NCI-H1694 (cell line): ENCODE measurements at places on chromosomes 4 and X.

DNA sequence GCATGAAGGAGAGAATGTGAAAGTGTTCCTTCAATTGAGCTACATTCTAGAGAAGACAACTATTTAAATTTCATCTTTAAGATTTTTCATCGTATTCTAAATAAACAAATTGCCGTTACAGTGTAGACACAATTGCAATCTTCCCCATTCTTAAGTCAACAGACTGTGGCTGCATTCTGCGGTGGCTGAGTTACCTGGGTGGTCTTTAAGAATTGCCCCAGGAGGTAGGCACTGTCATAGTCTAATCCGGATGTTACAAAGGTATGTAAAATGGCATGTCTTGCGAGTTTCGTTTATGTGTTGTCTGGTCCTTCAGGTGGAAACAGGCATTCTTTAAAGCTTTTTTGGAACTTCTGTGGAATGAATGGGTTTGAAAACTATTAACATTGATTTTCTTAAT lies 586.1 kb upstream of the PITX2 start:
- no peak for DNase-seq

GRCh38 chr4:95091272-95091671 lies 333.5 kb downstream of the BMPR1B start:
- no peak for DNase-seq

- DNase-seq, result peak; percentile 37
Observed at GRCh38 chr4:112099701-112100297, 45.5 kb upstream of the FAM241A start.

DNA sequence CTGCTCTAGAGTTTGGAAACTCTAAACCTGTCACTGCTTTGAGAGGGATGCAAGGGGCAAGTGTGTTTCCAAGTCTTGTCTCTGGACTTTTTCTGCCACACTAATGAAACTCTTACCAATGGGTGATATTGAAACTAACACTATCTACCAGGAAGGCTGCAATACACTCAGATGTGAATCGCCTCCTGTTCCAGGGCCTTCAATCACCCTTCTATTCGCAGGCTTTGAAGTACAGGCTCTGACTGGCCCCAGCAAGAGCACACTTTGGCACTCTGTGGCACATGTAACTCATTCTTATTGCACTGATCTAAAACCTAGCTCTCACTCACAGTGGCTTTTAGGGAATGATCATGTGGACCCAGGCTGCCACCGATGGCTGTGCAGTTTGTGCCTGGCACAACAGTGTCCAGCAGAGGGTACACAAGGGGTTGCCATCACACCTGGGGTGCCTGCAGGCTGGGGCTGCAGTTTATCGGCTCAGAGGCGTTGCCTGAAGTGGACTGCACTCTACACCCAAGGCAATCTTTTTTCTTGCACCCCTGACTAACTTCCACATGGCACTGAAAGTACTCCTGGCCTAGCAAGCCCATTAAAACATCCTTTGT lies 210.8 kb downstream of the MGST2 start:
- no peak for DNase-seq

GRCh38 chrX:113759422-113759821 lies 824.5 kb upstream of the HTR2C start:
- no peak for DNase-seq

GRCh38 chr4:77110730-77111129 lies 34.9 kb upstream of the CCNI start:
- DNase-seq, result no peak

- DNase-seq, result no peak
Observed at GRCh38 chr4:158793021-158793420, 24.2 kb downstream of the FNIP2 start.

DNA sequence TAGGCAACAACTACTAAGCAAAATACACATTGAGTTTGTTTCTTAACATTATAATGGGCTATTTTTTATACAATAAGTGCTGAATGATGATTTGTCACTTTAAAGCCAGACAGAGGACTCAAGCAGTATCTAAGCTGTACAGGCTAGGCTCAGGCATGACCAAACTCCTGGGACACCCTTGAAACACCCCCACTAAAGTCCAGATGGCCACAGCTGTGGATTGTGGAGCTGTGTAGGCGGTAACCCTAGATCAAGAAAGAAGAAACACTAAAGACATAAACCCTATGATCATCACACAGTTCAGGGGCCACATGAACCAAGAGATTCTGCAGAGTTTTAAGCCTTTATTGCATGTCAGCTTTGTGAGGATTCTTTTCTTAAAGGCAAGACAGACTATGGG lies 25.1 kb downstream of the TAB3 start:
- DNase-seq, result no peak

DNA sequence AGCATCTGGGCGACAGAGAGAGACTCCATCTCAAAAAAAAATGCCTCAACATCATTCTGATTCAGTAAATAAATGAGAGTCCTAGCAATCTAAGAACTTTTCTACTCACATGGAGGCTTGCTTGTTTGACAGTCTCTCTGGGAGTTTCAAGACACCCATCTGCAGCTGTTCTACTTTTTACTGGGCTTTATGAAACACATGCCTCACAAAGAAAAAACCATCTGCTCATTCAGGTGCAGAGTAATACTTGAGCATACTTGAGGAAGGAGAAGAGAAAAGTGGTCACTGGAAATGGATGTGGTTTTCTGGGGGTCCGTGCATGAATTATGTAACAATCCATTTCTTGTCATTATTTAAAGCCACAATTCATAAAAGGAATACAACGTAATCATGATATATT lies 87.1 kb upstream of the DDX53 start:
- no peak for DNase-seq

DNA sequence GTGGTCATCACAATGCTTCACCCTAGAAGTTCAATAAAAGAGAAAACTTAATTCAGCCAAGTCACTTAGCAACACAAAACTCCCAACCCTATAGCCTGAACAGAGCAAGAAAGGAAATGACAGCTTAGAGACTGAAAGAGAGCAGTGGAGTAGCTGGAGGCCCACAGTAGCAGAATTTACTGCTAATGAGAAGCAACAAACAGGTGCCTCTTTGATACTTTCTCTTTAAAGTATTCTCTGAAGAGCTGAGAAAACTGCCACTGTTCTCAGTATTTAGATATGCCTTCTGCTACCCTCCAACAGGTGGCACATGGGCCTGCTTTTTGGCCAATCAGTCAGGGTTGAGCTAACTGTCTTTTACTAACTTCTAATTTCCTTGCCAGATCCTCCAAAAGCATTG lies 240.0 kb downstream of the GPC3 start:
- DNase-seq, result no peak

- peak; percentile 35 for DNase-seq
Observed at GRCh38 chrX:153649178-153649914, 2.3 kb downstream of the DUSP9 start.

DNA sequence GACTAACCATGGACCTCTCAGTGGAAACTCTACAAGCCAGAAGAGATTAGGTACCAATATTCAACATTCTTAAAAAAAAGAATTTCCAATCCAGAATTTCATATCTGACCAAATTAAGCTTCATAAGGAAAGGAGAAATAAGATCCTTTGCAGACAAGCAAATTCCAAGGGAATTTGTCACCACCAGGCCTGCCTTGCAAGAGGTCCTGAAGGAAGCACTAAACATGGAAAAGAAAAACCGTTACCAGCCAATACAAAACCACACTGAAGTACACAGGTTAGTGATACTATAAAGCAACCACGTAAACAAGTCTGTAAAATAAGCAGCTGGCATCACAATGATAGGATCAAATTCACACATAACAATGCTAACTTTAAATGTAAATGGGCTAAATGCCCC lies 156.6 kb downstream of the FAM13A start:
- no peak for DNase-seq

DNA sequence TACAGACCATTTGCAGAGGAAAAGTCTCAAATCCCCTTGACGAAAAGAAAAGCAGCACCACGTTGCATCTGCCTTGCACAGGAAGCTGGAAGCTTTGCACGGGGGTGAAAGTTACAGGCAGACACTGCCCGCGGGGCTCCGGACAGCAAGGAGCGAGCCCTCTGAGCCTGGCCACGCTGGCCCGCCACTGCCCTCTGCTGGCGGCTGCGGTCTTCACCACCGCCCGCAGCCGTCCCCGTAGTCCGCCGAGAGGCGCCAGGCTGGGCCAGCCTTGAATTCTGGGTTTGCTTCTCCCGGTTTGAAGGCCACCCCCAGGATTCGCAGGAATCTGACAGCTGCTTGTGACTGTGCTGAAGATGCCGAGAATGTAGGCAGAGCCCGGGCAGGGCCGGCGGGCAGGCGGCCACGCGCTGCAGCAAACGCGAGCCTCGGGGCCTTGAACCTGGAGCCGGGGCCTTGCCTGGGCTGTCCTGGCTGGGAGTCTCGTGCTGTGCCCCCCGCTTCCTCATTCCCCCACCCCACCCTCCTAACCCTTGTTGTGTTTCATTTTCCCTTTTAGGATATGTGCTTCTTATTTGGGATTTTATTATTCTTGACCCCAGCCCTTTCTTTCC lies 49.2 kb downstream of the ENPP6 start:
- no peak for DNase-seq

DNA sequence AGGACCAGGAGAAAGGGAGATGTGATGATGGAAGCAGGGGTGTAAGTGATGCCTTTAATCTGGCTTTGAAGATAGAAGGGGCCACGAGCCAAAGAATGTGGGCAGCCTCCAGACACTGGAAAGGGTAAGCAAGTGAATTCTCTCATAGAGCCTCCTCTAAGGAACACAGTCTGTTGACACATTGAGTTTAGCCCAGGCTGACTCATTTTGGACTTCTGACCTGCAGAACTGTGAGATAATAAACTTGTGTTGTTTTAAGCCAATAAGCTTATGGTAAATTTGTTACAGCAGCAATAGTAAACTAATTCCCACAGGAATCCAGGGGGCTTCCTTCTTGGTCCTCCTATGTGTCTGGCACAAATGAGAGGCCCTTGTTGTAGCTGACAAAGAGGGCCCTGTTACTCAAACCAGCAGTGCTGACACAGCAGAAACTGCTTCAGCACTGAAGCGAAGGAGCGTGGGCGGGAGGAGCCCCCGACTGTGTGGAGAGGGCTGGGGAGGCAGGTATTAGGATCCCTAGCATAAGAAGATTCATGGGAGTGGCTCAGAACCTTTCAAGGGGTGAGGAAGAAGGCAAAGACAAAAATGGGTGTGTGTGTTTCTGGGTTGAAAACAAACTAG lies 268.7 kb downstream of the NR3C2 start:
- DNase-seq, result no peak
